ENCODE measurements at places on chromosomes 3 and 15.

- DNase-seq, result no peak
Observed at GRCh38 chr3:26515351-26515750, 107.2 kb upstream of the LRRC3B start.

- DNase-seq, result no peak
Observed at GRCh38 chr3:176969066-176969465, 228.2 kb downstream of the TBL1XR1 start.

- DNase-seq, result no peak
Observed at GRCh38 chr3:134260987-134261386, 10.3 kb upstream of the RYK start.

DNA sequence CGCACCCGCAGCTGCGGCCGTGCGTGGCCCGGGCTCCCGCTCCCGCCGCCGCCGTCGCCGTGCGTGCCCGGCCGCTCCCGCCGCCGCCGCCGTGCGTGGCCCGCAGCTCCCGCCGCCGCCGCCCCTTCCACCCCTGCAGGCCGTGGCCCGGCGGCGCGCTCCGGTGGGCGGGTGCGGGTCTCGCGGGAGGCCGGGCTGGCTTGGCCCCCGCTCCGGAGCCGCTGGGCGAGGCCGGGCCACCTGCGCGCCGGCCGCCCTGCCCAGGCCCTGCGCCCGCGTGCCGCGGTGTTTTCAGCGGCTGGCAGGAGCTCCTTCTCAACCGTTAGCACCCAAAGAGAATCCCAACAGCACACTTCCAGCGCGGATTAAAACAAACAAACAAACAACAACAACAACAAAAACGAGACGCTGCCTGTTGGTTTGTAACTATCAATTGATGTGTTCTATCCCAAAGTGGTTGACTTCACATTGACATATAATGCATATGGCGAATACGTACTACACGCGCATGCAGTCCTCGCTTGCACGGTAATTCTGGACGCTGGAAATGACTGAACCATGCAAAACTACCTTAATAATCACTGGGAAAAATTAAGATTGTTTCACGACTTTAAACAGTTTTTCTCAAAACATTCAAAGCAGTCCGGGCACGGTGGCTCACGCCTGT is 113.7 kb upstream of the GOLGA8J start:
- no peak for DNase-seq

DNA sequence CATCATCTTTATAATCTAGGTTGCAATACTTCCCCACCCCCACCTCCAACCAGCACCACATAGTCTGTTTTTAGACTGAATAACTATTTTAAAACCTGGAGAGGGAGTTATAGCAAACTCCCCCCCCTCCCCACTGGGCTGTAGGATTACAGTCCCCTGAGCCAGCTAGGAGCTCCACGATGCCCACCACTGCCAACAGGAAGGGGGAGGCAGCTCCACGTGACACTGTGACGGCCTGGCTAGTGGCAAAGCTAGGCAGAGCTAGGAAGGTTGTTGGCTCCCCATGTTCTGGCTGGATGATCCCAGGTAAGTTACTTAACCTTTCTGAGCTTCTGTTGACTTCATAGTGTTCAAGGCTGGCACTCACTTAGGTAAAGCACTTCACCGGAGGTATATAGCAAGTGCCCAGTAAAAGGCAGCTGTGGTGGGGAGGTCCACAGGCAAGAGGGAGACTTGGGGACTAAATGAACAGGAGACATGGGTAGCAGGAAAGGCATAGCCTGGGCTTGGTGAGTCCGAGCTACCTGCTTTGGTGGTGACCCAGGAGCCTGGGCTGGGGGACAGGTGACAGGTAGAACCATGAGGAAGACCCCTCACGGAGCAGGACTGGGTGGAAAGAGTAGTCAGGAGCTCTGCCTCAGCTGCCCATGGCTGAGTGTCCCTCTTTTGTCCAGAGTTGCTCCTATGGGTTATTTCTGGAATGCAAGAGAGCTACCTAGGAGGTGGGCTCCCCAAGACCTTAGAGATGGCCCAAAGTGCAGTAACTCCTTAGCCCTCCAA is 4.0 kb upstream of the TBC1D21 start:
- DNase-seq, result peak; percentile 4

DNA sequence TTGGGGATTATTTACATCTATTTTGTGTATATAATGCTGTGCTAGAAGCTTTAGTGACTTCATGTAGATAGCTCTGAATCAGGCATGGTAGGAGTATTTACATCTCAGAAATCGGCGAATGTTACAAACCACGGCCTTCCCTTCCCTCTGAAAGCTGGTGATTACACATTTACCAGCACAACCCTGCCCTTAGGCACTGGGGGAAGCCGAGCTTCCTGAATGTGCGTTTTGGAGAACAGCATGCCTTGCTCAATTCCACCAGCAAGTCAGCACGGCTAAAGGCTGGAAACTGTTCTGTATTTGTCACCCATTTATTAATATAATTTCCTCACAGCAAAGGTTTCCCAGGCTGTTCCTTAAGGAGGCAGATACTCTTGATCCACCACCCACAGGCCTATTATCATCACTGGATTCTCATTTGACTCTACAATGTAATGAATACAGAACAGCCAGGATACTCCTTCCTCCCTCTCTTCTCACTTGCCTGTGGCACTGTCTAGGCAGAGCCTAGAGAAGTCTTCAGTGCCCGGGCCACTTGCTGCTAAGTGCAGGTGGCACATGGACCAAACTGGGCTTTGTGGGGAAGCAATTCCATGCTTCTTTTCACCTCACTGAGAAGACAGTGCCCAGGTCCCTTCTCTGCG is 55.2 kb upstream of the CACNA2D3 start:
- DNase-seq, result no peak

DNA sequence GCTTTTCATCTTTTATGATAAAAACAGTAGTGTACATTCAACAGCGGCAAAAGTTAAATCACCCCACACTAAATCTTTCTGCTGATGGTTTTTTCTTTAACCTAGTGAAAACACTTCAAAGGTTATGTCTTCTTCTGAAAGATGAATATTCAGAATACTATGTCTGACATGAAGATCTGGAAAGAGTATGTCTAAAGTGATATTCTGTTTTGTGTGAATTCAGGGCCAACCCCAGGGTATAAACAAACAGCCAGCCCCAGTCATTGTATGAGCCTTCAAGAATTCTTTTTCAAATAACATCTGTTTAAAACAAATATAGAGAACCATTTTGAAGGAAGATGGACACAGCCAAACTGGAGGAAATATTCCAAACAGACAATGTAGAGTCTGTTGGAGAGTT is 581.0 kb upstream of the NAALADL2 start:
- no peak for DNase-seq

DNA sequence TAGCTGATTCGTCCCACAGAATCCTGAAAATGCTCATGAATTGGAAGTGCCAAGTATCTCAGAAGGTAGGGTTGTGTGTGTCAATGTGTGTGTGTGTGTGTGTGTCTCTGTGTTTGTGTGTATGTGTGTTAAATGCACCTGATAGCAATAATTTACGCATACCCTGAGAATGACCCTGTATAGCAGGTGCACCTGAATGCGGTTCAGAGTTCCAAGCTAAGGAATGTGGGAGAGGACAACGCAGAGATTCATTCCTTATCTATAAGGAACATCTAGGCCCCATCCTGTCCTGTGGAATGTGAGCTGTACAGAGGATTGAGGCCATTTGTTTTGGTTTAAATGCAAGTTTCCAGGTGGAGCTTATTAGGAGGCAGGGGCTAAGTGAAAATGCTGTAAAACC is 49.1 kb upstream of the NEDD4 start:
- no peak for DNase-seq

GRCh38 chr3:171803044-171803443 is 7.2 kb downstream of the PLD1 start:
- no peak for DNase-seq

- no peak for DNase-seq
Observed at GRCh38 chr15:63192619-63193206, 3.3 kb downstream of the RAB8B start.

GRCh38 chr3:170701696-170702678 is 116.1 kb upstream of the SLC7A14 start:
- no peak for DNase-seq

GRCh38 chr3:179852142-179852905 is 184.4 kb downstream of the PEX5L start:
- DNase-seq, result no peak
